ENCODE measurements at places on chromosomes 3 and 15. TPM values are rescaled to one million over a fixed set of nuclear protein-coding genes. Genes with fewer than 3 reads are reported as not detected.

The LRRIQ4 gene
- not detected for total RNA-seq

The PIGZ gene
- 5.1 TPM for total RNA-seq

- DNase-seq = peak; percentile 31
- H3K27ac ChIP-seq = peak overlapping the region; percentile 12
- peaks cover 3% of the 10 kb centered on the region for H3K4me1 ChIP-seq
These were observed 12.6 kb upstream of the PLCL2 start for GRCh38 chr3:16871915-16872842.

The CFAP100 gene
- not detected for total RNA-seq

The ARIH2 gene
- 85.5 TPM for total RNA-seq

DNA sequence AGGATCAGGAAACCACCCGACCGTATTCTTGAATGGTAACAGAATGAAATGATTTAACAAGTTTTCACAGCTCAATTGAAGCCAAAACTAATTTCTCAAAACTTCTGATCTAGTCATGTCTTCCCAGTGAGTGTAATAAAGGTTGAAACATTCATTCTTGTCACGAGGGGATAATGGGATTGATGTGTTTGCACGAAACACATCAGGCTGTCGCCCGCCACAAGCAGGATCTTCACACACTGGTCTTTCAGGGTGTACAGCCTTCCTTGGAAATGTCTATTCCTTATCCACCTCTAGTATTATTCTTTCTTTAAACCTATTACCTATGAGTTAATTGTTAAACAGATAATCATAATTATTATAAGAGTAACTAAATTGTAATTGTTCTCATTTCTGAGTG, 94.3 kb downstream of the KCNAB1 start:
- no peak overlapping the region for H3K4me3 ChIP-seq
- H3K36me3 ChIP-seq = no peaks in the 10 kb centered on the region
- H3K4me1 ChIP-seq = peaks cover 24% of the 10 kb centered on the region
- no peaks in the 10 kb centered on the region for H3K27me3 ChIP-seq
- DNase-seq = no peak

The KLHL40 gene
- not detected for total RNA-seq

The C3orf85 gene
- total RNA-seq = not detected

DNA sequence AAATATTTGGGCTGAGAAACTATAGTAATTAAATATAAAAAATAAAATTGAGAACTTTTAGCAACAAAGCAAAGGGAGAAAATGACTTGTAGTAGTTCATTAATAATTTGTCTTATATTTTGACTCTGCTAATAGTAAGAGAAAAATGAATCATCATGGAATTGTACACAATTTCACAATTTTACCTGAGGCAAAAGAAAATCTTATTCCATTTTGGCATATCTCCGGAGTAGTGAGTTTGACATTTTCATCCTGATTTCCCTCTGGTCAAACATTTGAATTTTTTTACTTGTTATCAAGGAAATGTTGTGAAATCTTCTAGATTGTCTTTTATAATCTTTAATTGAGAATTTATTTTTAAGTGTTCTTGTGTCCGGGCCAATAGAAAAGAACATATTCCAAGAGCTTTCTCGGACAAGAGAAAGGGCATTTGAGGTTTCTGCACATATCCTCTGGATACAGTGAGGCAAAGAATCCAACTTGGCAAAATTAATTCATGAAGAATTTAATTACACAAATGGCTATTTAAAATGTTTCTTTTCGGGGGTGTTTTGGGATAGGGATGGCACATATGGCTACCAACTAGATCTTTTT, 89.3 kb upstream of the IGSF10 start:
- no peaks in the 10 kb centered on the region for H3K27me3 ChIP-seq
- no peaks in the 10 kb centered on the region for H3K4me1 ChIP-seq
- no peak for DNase-seq
- H3K27ac ChIP-seq = no peak overlapping the region
- H3K4me3 ChIP-seq = no peak overlapping the region
